ENCODE measurements at places on chromosomes 12 and 14. TPM values are rescaled to one million over a fixed set of nuclear protein-coding genes. Genes with fewer than 3 reads are reported as not detected.

GRCh38 chr14:61460718-61461611 lies 139.6 kb downstream of the PRKCH start:
- no peak for DNase-seq

DNA sequence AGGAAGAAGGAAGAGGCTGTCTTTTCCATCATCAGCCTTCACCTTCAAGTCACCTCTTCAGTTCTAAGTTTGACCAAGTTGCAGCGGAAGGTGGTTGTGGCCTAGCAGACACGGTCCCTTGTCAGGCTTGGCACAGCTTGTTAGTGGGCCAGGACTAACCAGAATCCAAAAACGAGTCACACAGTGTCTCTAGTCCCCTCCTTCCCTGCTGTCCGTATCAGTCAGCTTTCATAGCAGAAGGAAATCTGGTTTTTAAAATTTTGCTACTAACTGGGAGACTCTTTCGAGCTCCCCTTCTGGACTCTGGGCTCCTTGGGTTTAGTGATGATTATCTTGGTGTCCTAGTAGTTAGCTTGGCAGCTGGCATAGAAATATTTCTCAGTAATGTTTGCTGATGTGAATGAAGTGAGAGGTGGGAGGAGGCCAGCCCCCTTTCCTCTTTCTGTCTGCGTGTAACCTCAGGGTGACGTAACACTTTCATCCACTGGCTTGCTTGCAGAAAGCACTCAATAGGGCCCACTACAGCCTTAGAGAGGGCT lies 3.8 kb downstream of the ETV6 start:
- DNase-seq = no peak

Gene CBLN3
- 4.7 TPM for total RNA-seq

DNA sequence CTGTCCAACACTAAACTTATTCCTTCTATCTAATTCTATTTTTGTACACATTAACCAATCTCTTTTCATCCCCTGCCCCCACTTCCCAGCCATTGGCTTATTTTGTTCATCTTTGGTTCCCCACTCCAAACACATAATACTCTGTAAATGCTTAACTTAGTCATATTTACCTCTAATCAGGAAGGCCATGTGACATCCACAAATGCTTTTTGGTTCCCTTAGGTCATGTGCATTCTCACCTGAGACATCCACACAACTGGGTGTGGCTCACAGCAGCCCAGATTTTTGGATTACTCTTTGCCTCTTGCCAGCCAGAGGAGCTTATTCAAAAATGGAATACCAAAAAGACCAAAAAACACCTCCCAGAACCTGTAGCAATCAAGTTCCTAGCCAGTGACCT lies 28.4 kb downstream of the ARL1 start:
- DNase-seq = no peak

GRCh38 chr12:130016194-130016593 lies 112.4 kb upstream of the TMEM132D start:
- no peak for DNase-seq

Gene XPOT
- total RNA-seq = 52.2 TPM

GRCh38 chr14:100827101-100828021 lies 1.4 kb downstream of the MEG3 start:
- DNase-seq = no peak

Gene GPN3
- 20.1 TPM for total RNA-seq

Gene CFAP251
- total RNA-seq = 13.5 TPM

DNA sequence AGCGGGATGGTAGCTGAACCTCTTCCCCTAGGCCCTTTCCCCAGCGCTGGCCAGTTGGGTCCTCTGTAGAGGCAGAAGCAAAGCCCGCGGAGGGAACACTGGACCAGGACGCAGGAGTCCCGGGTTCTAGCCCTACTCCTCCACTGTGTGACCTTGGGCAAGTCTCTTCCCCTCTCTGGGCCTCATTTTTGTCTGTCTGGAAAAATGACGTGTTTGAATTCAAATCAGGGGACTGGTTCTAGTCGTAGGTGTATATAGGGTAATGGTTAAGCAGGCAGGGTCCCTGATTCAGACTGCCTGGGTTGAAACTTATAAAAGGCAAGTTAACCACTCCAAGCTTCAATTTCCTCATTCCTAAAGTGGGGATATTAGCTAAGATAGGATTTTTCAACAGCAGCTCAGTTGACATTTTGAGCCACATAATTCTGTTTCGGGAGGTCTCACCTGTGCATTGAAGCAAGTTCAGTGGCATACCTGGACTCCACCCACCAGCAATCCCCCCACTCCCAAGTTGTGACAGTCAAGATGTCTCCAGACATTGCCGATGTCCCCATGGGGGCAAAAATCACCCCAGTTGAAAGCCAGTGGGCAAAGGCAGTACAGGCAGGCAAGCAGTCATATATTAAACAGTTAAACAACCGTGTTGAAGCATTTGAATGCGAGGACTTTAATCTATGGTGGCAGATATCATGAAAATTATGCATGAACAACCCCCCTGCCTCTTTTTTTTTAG lies 899 bp downstream of the TPCN1 start:
- no peak for DNase-seq

DNA sequence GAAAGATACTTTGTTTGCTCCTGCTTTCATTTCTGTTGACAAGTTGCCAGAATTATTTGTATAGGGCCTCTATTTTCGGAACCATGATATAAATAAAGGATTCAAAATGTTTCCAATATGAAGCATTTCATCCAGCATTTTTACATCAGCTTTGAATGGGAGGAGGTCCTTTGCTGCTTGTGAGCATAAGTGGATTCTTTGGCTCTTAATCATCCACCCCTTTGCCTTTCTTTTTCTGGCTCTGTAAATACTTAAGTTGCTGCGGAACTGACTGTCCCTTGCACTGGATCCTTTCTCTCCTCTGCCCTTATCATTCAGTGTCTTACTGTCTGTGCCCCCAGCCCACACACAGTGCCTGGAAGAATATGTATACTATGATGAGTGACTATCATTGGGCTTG lies 357.3 kb upstream of the RGS6 start:
- peak; percentile 37 for DNase-seq

Gene CAMKK2
- 50.7 TPM for total RNA-seq

Gene APOF
- not detected for total RNA-seq

- no peak for DNase-seq
These were observed 23.8 kb downstream of the CFAP251 start for GRCh38 chr12:121942145-121942718.
